Activated naive CD4-positive, alpha-beta T cell treated with anti-CD3 and anti-CD28 coated beads, Interleukin-2, amount 50 U/mL, for 16 hours (primary cell): ENCODE measurements at places on chromosomes 7 and 10.

- DNase-seq: no peak
These were observed 61.7 kb downstream of the PTF1A start for GRCh38 chr10:23253780-23254179.

DNA sequence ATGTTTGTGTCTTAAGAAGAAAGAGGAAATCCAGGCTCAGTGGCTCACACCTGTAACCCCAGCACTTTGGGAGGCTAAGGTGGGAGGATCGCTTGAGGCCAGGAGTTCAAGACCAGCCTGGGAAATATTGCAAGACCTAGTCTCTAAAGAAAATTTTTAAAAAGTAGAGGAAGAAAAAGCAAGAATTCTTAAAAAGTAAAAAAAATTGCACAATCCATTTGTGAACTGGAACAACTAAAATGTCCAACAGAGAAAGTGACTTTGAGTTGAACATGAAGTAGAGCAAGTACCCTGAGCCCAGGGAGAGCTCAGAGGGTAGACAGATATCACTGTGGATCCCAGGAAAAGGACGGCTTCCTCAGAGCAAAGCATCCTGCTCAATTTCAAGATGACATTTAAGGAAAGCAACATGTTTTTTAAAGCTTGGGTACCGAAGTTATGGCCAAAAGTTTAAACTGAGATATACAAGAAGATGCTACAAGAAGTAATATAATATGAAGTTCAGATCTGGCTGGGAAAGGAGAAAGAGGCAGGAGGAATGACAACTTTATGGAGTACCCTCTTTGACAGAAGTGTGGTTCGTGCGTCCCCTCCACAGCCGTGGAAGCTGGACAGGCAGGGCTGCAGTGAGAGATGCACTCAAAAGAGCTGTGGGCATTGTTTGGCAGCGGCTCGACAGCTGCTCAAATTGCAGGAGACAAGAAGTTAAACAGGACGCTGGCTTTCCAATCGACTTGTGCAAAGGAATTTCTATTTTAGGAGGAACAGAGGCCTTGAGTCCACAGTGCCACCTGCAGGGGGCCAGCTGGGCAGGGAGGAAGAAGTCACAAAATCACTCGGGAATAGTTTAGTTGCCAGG, 201.3 kb downstream of the JCAD start:
- no peak for DNase-seq

DNA sequence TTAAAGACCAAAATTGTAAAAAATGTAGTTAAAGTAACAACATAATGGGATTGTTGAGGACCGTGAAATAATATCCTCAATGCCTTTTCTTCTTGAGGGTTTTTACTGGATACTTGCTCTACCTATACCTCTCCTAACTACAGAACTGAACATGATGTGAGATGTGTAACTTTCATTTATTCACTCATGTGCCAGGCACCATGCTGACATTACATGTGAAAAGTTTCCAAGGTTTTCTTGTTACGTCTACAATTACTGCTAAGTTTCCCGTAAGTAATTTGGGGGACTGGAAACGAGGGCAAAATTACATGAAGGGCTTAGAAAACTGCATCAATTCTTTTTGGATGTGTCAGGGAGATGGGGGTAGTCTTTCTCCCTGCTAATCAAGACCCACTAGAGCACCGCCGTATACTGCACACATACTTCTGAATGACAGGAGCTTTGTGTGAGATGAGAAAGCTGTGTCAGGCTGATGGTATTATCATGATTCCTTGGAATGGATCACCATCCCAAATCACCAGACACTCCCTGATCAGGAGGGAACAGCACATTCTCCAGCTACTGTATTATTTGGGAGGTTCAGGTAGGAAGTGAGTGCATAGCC, 41.8 kb downstream of the PTPRZ1 start:
- DNase-seq: no peak

DNA sequence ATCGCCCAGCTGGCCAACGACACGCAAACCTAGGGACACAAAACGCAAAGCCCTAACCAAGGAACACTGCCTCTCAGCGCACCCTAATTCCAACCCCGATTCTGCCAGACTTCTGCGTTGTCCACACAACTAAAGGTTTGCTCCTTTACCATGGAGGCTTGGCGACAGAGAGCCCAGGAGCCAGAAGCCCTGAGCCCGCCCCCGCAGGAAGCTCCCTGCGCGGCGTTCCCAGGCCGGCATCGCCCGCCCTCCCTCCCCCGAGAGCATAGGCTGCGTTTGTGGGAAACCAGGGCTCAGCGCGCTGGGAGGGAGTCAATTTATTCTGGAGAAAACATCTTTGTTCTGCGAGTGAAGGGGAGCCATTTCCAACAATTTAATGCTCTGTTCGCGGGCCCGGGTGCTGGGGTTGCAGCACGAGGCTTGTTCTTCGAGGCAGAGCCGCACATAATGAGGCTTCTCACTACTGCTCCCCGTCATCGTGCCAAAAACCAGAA, 103.9 kb downstream of the GRID1 start:
- no peak for DNase-seq

GRCh38 chr7:134462337-134462925, 3.5 kb upstream of the AKR1B1 start:
- DNase-seq: no peak

DNA sequence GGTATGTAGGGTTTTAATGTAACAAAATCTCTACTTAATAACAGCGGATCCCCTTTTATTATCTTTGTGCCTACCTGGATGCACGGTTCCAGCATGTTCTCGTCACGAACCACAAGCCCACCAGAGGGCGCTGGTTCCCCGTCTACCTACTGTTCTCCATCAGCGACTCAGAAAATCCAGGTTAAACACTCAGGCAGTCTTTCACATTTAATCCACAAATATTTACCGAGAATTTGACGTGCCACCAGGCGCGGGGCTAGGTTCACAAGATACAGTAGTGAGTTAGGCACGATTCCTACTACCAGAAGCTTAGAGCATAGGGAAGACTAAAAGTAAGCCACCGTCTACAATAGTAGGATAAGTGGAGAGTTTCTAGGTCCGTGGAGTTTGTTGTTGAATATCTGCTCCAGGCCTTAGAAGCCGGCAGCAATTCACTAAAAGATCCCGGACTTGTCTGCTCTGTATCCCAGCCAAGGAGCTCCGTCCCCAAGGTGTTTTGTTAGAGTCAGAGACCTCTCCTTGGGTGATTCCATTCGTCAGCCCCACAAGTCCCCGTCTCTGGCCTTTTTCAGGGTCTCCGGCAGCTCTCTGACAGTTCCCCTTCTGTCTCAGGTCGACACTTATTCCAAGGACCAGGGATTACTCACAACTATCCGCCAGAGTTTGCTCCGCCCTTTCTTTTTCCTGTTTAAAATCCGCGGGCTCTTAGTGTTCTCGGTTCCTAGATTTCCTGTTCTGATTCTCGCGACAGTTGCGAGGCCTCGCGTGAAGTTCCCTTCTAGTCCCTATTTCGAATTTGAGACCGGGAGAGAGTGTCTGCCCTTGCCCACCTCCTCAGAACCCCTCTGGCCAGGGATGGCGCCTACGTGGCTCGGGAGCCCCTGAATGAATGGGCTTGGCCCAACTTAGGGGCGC, 1.5 kb upstream of the KAZALD1 start:
- DNase-seq: peak; percentile 89
